Hematopoietic multipotent progenitor cell treated with erythropoietin and hydrocortisone succinate and interleukin-3 and kit ligand, for 4 days (in vitro differentiated cells): ENCODE measurements at places on chromosomes 16 and 17.

DNA sequence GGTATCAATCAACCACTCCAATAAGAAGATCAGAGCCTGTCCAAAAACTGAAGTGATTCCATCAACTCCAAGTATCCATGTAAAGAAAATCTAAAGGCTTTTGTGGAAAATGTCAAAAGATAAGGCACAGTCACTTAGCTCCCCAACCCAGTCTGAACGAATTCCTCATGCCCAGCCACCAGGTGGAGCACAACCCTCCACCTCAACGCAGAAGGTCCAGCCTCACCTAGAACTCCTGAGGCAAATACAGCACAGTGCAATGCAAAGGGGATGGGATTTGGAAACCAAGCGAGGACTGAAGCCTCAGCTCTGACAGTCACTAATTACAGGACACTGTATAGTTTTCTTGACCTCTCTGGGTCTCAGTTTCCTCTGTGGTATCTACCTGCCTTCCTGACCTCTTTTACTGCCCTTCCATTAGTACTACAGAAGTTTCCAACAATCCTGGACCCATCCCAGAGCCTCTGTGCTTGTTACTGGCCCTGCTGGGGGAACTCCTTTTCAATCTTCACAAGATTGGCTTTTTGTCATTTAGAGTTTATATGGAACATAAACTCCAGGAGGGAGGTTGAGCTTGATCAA is 2.0 kb downstream of the NCBP3 start:
- DNase-seq: peak; percentile 81

DNA sequence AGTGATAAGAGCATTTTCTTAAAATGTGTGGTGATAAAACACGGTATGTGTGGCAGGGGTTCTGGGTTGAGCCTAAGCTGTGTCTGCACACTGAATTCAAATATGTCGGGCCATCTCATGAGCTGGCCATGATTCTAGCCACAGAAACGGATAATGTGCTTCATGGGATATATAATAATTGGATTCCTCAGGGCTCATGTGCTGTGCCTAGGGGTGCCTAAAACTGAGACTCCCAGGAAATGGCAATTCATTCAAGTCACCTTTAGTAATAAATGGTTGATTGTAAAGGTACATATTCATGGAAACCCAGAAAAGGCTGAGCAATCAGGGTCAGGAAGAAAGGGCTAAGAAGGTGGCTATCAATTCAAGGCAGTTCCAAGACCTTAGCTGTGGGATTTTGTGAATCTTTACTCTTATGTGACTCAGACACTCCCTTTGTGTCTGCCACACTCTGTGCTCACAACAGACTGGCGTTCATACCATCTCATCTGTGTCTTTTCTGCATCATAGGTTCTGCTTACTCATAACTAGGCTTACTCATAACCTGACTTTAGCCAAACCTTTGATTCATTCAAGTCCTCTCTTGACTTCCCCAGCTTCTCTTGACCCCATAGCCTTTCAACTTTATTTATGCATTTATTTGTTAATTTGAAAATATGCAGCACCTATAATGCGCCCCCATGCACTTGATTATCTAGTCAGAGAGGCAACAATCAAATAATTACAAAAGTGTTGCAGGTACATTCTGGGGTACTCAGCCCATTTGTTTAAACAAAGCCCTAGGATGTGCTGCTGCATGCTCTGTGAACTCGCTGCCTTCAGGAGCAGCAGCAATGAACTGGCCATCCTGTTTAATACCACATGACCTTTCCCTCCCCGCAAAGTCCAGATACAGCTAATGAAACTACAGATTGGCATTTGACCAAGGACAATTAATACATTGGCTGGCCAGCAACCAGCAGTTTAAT is 28.4 kb upstream of the MED13 start:
- no peak for DNase-seq

DNA sequence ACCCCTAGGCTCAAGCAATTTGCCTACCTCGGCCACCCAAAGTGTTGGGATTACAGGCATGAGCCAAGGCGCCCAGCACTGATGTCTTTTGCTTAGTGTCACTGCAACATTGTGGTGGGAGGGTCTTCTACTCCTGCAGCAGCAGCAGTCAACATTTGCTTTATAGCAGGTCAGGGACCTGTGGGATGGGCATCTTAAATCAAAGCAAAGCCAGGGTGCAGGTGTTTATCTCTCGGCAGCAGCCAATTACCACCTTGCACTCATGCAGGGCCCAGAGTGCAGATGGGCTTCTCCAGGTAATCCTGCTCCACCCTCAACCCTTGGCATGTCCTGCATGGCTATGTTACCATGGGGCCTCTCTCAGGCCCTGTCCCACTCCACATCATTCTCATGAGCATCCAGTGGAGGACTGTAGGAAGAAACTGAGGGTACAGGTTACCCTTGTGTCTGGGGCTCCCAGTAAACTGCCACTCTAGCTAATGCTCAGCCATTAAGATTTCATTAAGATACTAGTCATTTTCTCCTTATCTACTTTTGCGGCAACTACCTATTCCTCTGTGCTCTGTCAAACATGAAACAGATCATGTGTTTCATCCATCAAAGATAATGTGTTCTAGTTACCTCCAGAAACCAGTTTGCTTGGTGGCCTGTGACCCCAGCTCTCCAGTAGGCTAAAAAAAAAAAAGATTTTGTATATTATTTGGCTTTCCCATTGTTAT is 16.8 kb downstream of the ADGRG5 start:
- no peak for DNase-seq

- no peak for DNase-seq
These were observed 117.3 kb upstream of the RCVRN start for GRCh38 chr17:10022416-10022815.

DNA sequence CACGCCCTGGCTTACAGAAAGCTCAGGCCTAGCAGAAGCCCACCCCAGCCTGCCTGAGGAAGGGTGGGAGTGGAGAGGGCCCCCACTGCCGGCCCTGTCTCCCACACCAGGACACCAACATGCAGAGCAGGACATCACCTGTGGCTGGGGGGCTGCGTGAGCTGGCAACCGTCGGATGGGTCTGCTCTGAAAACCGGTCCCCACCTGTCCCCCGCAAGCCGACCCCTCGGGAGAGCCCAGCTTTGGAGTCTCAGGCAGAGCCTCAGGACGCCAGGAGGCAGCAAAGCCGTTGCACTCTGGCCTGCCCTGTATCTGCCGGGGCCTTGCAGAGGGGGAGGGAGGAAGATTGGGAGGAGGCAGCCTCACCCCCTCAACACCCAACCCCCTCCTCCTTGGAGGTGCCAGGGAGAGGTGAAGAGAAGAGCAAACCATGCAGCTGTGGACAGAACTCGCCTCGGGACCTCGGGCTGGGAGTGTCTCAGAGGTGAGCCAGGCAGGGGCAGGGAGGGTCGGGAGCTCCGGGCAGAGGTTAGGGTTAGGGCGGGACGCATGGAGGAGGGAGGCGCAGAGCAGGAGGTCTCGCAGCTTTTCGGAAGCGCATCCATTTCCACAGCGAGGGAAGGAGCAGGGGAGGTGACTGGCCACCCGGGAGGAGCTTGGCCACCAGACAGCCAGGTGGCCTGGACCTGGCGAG is 30.4 kb upstream of the ZC3H18 start:
- DNase-seq: peak; percentile 58

GRCh38 chr17:30433514-30433913 is 43.7 kb upstream of the GOSR1 start:
- DNase-seq: peak; percentile 51

DNA sequence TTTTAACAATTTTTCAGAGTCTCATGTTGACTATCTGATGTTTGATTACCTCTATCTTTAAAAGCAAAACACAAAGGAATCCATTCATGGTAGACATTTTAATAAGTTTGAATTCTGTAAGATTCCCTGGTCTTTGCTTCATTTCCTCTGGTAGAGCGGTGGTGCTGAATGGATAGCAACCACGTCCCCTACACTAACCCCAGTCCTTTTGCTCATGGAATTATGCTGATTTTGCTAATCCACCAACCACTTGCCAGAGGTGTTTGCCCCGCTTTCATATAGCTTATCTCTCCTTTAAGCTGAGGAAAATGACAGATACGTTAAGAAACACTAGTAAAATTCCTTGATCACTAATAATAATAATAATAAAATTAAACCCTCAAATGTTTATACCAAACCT is 9.5 kb downstream of the KCNJ16 start:
- DNase-seq: no peak

- no peak for DNase-seq
These were observed 57.5 kb downstream of the CYTH1 start for GRCh38 chr17:78724544-78724943.

DNA sequence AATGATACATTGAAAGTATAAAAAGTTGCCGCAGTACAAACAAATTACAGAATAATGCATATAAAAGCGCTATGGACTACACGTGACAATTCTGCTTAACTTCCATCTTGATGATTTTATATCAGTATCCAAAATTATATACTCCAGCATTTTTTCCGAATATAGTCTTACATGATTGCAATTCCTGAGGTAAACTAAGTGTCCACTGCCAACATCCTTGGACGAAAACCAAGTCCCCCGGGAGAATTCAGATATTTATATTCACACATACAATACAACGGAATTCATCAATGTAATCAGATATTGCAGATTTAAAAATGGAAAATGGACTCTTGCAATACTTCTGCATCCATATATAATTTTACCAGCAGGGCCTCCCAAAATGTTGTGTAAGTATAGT is 8.9 kb upstream of the MYH11 start:
- no peak for DNase-seq

GRCh38 chr17:83203073-83203471 is 123.7 kb downstream of the METRNL start:
- peak; percentile 68 for DNase-seq

GRCh38 chr17:81034168-81034777 is 678 bp upstream of the BAIAP2 start:
- no peak for DNase-seq

DNA sequence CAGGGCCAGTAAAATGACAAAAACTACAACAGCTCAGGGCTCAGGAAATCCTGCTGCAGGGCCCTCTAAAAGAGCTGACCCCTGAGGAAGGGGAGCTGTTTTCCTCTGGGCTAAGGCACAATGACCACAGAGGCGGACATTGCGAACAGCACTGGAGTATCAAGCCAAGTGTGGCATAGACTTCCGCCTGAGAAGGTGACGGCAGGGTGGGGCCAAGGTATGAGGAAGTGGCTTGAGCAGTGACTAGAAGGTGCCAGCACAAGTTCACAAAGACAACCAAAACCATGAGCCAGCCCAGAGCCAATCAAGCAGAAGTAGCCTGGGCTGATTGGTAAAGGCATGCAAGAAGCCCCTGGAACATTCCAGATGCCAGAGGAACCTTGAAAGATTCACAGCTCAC is 13.9 kb downstream of the ERN2 start:
- no peak for DNase-seq

GRCh38 chr16:2208308-2208707 is 2.4 kb downstream of the BRICD5 start:
- DNase-seq: no peak

GRCh38 chr17:75130632-75131277 is 787 bp downstream of the NT5C start:
- DNase-seq: peak; percentile 88

DNA sequence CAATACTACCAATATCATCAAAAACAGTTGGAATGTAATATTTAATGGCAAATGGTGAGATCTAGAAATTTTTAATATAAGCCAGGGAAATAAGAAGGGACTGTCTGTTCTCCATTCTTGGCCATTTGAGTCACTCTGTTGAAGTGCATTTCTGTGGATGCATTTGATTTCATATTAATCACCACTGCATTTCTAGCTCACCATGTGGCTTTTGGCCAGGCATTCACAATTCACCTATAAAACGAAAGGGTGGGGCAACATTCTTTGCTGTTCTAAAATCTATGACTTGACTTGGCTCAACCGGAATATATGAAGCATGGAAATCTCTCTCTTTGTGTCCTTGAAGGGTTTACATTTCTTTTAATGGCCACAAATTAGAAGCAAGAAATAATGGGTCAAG is 483.0 kb downstream of the SLC39A11 start:
- no peak for DNase-seq

DNA sequence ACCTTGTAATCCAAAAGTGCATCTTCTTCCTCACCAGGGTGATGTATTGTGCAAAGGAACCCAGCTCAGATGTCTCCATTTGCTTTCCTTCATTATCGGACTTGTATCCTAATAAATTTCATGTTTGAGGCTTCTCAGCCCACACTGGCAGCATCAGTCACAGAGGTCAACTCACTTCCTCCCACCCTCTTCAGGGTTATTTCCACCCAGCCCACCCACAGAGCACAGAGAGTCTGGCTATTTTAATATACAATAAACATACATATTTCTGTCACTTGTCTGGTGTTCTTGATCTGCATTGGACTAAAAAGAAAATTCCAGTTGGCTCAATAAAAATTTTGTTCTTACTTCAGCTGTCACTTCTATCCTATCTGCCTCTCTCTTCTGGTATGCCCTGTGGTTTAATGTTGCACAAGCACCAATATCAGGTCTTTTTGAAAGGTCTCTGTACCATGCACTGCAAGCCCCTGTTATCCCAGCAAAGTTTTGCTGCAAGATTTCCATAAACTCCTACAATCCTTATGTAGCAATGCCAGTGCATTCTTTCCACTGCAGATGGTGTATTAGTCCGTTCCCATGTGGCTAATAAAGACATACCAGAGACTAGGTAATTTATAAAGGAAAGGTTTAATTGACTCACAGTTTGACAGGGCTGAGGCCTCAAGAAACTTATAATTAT is 201.8 kb downstream of the CDH11 start:
- no peak for DNase-seq

DNA sequence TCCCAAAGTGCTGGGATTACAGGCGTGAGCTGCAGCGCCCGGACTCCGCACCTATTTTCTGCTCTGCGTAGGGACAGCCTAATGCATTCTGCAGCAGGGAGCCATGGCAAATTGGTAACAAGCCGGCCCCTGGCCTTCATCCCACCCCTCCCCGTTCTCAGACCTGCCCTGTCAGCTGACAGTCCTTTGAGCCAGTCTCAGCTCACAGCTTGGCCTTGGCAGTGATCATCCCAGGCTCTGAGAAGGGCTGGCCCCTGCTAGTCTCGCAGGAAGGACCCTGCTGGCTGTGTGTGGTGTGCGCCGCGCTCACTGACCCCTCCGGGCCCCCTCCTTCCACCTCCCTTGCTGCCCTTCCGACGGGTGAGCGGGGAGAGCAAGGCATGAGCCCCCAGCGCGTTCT is 10.3 kb upstream of the NPTX1 start:
- DNase-seq: no peak

GRCh38 chr17:22717211-22717610 is 1024.9 kb downstream of the KCNJ18 start:
- no peak for DNase-seq

GRCh38 chr16:14486520-14487303 is 143.3 kb downstream of the PARN start:
- peak; percentile 91 for DNase-seq

DNA sequence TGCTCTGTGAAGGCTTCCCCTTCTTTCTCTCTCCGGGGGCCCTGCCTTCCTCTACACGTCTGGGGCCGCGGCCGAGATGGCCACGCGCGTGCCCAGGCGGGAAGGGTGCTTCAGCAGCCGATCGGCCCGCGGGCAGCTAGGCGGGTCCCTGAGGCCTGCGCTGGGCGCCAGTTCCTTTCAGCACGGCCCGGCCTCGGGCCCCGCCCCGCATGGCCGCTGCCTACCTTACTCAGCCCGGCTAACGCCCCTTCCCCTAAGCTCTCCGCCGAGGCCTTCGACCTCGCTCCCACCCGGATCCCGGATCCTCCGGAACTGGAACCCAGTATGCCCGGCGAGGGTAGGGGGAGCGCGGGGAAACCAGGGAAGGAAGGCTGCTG is 335 bp downstream of the TMEM11 start:
- peak; percentile 71 for DNase-seq

GRCh38 chr16:2799859-2800226 is 1.6 kb downstream of the PRSS41 start:
- DNase-seq: peak; percentile 44
